Right ventricle myocardium superior (tissue), 1 donor: ENCODE measurements at places on chromosomes 5 and 9. TPM values are rescaled to one million over a fixed set of nuclear protein-coding genes. Genes with fewer than 3 reads are reported as not detected.
A peak's percentile ranks its signal among the peaks of the same experiment; 100 is the strongest.

DNA sequence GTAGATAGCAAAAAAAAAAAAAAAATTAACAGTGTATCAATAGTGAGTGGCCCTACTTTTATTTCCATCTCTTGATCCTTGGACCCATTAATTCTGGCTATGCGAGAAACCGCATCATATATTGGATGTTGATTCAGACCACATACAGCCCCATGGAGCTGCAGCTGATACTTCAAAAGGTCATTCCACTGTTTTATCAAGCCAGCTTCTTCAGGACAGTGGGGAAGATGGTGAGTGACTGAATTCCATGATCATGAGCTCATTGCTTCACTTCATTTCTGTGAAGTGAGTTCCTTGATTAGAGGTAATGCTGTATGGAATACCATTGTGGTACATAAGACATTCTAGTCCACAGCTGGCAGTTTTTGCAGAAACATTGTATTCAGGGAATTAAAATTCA is 222.9 kb upstream of the MEF2C start:
- DNase-seq: no peak

GRCh38 chr9:131523451-131524435 is 7.3 kb downstream of the UCK1 start:
- DNase-seq: no peak

The CDH9 gene
- not detected for total RNA-seq

The MPDZ gene
- total RNA-seq: 64.3 TPM

DNA sequence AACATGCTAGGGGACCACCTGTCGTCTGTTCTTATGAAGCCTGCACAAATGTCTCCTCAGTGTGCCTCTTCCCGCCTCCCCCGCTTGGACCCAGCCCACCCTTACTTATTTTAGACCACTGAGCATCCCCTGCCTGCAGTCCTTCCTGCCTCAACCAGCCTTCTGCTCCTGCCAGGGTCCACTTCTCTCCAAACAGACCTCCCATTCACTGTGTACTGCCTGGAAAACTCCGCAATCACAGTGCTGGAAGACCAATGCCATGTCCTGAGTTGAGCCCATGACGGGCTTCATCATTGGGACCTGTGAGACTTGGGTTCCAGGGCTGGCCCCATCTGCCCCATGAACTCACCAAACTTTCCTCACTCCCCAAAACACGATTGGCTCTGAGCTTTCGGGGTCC is 309.4 kb downstream of the IRX1 start:
- no peak for DNase-seq

The WNK2 gene
- 222 TPM for total RNA-seq

The PTGES gene
- 4.5 TPM for total RNA-seq

- DNase-seq: no peak
These were observed 335.8 kb downstream of the IRX2 start for GRCh38 chr5:2415678-2416077.

- peak; percentile 12 for DNase-seq
These were observed 4.7 kb upstream of the RXRA start for GRCh38 chr9:134321531-134321930.

DNA sequence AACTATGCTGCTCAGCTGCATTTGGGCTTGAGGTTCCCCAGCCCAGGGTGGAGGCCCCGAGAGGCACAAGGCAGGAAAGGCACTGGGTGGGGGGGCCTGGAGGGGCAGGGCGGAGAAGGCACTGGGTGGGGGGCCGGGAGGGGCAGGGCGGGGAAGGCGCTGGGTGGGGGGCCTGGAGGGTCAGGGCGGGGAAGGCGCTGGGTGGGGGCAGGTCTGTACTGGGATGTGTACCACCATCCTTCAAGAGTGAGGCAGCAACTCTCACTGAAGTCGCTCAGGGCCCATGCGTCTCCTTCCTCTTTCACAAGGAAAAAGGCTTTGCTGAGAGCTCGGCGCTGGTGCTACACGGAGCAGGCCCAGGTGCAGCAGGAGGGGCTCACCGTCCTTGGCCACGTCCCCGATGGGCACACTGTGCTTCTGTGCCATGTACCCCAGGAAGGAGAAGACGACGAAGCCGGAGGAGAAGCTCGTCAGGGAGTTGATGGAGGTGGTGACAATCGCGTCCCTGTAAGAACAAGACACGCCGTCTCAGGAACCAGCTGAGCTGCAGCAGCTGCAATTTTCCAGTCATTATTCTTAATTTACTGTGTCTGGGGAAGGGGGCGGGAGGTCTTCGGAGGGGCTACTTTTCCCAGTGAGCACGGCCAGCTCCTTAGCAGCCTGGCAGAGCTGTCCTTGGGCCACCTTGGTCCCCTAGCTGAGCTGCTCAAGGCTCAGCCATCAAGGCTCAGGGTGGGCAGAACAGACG is 30.8 kb downstream of the SLC6A3 start:
- peak; percentile 27 for DNase-seq

GRCh38 chr9:85647571-85647970 is 94.2 kb downstream of the AGTPBP1 start:
- no peak for DNase-seq

DNA sequence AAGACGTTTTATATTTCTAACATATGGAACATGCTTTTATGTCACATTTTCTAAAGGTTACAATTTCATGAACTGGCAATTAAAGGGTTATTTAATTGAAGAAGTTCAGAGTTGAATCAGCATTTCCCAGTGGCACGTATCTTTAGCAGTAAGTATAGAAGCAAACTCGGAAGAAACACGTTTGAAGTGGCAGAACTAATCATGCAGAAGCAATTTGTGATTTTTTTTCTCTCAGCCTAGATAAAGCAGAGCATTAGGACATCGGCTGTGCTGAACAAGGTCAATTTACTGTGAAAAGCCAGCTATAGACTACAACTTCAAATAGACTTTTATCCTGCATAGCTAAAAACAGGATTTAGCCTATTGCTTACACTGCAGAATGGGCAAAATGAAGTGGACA is 104.7 kb downstream of the ISL1 start:
- no peak for DNase-seq

The OR13C8 gene
- not detected for total RNA-seq

DNA sequence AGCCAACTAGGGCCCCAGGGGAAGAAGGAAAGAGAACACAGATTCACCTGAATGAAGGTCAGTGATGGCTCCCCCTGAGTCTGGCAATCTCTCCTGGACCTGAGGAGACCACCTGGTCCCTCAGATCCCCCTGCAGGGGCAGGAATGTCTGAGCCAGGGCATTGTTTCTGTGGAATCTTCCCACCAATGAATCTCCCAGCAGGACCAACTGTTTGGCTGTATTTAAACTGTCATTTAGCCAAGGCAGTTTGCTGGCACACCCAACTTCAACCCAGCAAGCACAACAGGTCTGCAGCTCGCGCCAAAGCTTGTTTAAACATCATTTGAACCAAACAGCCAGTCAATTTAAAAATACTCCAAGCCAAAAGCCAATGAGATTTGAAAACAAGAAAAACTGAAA is 92.6 kb downstream of the SH3TC2 start:
- DNase-seq: peak; percentile 50

GRCh38 chr5:89255845-89256463 is 373.0 kb upstream of the MEF2C start:
- DNase-seq: no peak

The MYORG gene
- 8.1 TPM for total RNA-seq

The TOMM5 gene
- 59.4 TPM for total RNA-seq

The RMND5B gene
- 33.7 TPM for total RNA-seq
